Daoy (cell line): ENCODE measurements at places on chromosomes 11 and 22. TPM values are rescaled to one million over a fixed set of nuclear protein-coding genes. Genes with fewer than 3 reads are reported as not detected.
A peak's percentile ranks its signal among the peaks of the same experiment; 100 is the strongest.

PRDM10 gene
- total RNA-seq = 4.4 and 5.4 TPM in 2 replicates

- DNase-seq = no peak
These were observed 537.9 kb downstream of the NTM start for GRCh38 chr11:131908316-131908715.

CSF2RB gene
- not detected in 2 replicates for total RNA-seq

KRTAP5-2 gene
- total RNA-seq = not detected in 2 replicates

DNAJB7 gene
- total RNA-seq = not detected in 2 replicates

DNA sequence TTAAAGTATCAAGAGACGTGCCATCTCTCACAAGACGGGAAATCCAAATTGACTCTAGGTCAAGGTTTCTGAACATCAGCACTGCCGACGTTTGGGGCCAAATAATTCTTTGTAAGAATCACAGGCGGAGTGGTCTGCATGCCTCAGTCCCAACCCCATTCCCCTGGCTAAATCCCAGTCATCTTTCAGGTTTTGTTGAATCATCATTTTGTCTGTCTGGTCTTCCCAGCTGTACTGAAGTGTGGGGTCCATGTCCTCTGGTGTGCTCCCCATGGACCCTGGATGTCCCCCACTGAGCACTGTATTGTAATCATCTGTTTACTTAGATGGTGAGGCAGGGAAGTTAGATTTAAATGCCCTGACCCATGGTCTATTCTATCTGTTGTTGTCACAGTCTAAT, 103.6 kb upstream of the GALNT18 start:
- no peak for DNase-seq

GRCh38 chr11:86486261-86487030, 111.8 kb downstream of the CCDC81 start:
- peak; percentile 35 for DNase-seq

- DNase-seq = no peak
These were observed 80.0 kb downstream of the TP53I11 start for GRCh38 chr11:44870615-44871176.
